ENCODE measurements at places on chromosomes 7 and 10. TPM values are rescaled to one million over a fixed set of nuclear protein-coding genes. Genes with fewer than 3 reads are reported as not detected.
A peak's percentile ranks its signal among the peaks of the same experiment; 100 is the strongest.

ASB10 gene
- total RNA-seq: 9.7 TPM

GRCh38 chr7:157153260-157153659 is 14.5 kb downstream of the UBE3C start:
- DNase-seq: no peak

- no peak for DNase-seq
Observed at GRCh38 chr7:118918556-118918955, 694.1 kb downstream of the ANKRD7 start.

- DNase-seq: peak; percentile 70
Observed at GRCh38 chr7:128869138-128869943, 6.7 kb downstream of the ATP6V1F start.

ADRB1 gene
- total RNA-seq: 0.18 TPM

GRCh38 chr7:135389971-135390370 is 119.9 kb downstream of the CNOT4 start:
- DNase-seq: no peak

SMO gene
- total RNA-seq: 2.5 TPM

EIF5AL1 gene
- total RNA-seq: 0.41 TPM

DNA sequence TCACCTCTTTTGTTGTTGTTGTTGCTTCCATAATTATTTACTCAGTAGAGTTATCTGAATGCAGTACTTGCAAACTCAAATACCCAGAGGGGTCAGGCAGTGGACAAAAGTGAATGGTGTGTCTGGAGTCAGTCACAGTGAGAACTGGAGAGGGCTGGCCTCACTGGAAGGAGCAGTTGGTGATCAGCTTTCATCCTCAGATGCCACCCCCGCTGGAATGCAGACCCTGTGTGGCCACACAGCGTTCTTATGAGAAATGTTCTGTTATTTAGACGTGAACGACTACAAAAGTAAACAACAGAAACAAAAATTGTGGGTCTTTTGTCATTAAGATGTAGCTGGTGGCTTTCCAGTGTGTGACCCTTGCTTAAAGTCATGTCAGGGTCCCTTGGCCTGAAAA is 29.6 kb upstream of the VPS41 start:
- DNase-seq: no peak

DNA sequence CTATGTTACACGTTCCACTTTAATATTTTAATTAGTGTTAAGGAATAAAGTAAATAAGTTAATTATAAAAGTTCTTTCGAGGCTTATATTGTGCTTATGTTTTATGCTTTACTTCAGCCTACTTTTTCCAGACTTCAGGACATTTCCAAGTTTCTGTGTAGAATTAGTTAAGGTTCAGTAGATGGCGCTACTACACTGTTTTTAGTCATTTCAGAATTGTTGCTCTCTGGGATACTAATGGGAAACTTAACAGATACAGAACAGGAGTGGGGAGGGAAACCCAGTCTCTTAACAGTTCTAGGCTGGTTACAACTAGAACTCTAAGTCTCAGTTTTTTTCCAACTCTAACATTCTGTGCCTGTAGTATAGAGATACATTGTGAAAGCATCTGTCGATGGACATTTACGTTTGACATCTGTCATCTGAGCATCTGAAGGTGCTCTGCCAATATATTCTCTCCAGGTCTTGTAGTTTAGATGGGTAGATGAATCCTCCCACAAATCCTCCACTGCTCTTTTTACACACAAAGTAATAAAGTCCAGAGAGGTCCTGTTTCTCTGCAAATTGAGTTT is 56.8 kb upstream of the FAM171A1 start:
- DNase-seq: no peak

VIPR2 gene
- total RNA-seq: 2.4 TPM

- DNase-seq: no peak
Observed at GRCh38 chr10:27197980-27198620, 42.5 kb downstream of the ACBD5 start.

DNA sequence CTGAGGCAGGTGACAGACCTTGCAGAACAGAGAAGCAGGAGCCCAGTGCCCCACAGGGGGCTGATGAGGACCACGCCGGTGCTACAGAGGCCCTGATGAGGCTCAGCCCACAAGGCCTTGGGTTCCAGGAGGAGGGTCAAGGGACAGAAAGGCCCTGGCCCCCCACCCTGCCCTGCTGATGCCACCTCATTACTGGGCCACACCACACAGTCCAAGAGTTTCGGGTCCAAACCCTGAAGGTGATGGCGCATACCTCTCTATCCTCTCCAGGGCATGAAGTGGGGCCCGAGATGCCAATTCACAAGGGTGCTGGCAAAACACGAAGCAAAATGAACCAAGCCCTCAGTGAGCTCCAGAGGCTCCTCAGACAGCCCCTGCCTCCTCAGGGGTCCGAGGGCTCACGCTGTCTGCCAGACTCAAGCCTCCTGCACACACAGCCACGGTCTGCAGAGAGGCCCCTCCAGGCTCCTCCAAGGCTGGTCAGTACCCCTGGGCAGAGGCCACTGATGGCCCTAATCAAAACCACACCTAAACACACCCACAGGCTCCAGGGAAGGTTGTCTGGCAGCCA is 32.3 kb downstream of the RASGEF1A start:
- no peak for DNase-seq

- DNase-seq: no peak
Observed at GRCh38 chr10:6593241-6593671, 13.2 kb upstream of the PRKCQ start.

- DNase-seq: no peak
Observed at GRCh38 chr7:30348083-30348560, 63.7 kb downstream of the ZNRF2 start.

NUPR2 gene
- total RNA-seq: not detected

GALNT17 gene
- total RNA-seq: 2.2 TPM

GRCh38 chr7:149853157-149853556 is 15.0 kb downstream of the ZNF862 start:
- no peak for DNase-seq

GRCh38 chr7:302054-302992 is 12.4 kb downstream of the FOXL3 start:
- no peak for DNase-seq
